Breast epithelium (tissue), 4 donors: ENCODE measurements at places on chromosomes 11 and 22.

- no peak for DNase-seq
Observed at GRCh38 chr11:2142300-2142759, 3.1 kb upstream of the IGF2 start.

GRCh38 chr11:98365941-98366340 is 654.8 kb upstream of the CNTN5 start:
- DNase-seq, result no peak

DNA sequence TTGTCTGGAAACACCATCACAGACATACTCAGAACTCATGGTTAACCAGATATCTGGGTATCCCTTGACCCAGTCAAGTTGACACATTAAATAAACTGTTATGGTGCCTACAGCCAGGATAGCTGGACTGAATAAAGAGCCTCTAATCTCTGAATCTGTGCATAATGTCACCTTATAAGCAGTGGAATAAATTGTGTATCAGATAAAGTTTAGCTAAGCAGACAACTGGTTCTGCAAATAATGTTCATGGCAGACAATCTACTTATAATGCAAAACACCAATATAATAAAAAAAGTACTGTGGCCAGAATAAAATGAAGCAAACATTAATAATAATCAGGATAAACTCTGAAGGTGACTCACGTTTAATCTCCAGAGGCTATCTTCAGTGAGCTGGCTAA is 628.5 kb upstream of the FAT3 start:
- no peak for DNase-seq

DNA sequence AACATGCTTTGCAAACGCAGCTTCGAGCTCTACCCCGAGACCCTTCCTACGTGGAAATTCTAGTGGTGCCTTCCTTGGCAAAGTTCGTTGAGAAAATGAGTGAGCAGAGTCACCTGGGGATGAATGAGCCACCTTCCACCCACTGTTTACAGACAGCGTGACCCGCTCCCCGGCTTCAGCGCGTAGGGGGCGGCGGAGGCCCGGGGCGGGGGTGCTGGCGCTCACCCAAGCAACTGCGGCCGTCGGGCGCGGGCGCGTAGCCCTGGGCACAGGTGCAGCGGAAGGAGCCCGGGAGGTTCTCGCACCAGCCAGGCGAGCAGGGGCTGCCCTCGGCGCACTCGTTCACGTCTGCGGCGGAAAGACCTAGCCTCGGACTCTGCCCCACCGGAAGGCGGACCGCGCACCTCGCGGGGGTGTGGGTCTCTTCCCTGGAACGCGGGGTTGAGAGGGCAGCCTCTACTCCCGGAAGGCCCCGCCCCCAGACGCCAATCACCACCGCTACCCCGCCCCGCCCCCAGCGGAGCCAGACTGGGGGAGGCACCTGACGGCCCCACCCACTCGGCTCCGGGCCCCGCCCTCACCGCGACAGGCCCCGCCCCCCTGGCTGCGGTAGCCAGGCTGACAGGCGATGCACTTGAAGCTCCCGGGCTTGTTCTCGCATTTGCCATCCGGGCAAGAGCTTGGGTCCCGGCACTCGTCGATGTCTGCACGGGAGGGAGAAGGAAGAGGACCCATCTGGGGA is 11.8 kb downstream of the LTBP3 start:
- DNase-seq, result peak; percentile 94

DNA sequence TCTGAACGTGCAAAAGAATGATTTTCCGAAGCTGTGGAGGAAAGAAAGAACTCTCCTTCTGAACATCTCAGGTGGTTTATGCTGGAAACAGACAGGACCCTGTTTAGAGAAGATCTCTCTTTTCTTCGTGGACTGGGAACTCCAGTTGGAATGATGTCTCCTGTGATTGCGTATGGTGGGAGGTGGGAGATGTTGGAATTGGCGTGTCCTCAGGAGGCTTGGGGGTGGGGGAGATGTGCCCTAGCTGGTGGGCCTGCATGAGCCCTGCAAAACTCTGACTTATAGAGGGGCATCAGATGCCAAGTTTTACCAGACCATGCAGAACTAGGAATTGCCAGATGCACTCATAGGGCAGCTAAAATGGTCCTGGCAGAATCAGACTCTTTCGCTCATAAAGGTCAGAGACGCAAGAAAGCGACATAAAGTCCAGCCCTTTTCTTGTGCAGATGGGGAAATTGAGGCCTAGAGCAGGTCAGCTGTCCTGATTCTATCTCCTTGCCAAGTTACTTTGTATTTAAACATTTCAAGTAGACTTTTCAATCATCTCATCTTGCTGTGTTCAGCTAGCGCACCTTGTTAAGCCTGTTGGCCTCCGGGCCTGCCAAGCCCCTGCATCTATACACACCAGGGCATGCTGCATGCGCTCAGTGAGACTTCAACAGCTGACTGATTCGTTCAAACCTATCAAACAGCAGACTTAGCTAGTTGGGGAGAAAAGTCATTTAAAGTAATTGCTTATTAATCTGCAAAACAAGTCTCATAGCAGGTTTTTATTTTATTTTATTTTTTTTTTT is 34.2 kb upstream of the EHF start:
- no peak for DNase-seq

DNA sequence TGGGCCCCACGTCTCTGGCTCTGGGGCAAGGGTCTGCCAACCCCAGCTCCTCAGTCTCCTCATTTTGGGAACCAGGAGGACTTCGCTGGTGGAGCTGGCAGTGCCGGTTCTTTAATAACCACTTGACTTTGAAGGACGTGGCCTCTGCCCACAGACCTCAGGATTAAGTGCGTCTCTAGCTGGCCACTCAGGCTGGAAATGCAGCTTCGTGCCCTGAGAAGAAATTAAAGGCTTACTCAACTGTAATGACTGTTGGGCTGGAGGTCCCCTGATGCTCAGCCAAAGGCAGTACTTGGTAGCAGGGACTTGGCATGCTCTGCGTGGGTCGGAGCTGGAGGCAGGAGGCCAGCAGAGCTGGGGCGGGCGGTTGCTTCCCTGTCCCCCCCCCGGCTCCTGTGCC is 16.7 kb upstream of the PARVG start:
- no peak for DNase-seq

DNA sequence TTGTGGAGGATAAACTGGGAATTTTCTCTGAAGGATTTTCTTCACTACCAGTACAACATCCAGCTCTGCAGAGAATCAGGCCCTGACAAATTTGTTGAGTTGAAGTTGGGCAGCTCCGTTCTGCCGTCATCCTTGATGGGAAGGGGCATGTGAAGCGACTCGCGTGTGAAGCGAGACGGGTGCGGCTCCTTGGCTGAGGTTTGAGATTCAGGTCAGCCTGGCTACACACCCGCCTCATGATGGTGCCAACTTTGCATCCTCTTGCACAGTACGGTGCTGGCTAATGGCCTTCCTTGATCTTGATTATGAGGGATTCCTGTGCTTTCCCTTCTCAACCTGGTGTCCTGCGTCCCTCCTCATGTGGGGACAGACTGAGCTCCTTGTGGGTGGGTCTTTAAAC is 19.7 kb upstream of the CDC42EP2 start:
- DNase-seq, result no peak

GRCh38 chr22:46212195-46212594 is 37.9 kb downstream of the CDPF1 start:
- no peak for DNase-seq

DNA sequence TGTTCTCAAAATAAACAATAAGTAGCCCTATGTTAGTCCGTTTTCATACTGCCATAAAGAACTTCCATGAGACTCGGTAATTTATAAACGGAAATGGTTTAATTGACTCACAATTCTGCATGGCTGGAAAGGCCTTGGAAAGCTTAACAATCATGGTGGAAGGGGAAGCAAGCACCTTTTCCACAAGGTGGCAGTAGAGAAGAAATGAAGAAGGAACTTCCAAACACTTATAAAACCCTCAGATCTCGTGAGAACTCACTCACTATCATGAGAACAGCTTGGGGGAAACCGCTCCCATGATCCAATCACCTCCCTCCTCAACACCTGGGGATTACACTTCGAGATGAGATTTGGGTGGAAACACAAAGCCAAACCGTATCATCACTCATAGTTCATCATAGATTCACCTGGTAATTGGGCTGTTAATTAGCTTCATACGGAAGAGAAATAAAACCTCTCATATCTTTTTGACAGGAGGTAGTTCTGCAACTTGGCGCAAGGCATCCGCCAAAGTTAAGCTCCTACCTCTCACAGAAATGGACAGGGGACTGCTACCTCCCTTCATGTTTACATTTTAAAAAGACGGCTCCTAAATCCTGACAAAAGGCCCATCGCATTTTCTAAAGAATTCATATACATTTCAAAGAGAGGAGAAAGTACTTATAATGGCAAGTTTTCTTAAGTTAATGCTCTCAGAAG is 49.0 kb downstream of the MUC15 start:
- no peak for DNase-seq

- no peak for DNase-seq
Observed at GRCh38 chr11:75856912-75857311, 41.9 kb downstream of the UVRAG start.

- no peak for DNase-seq
Observed at GRCh38 chr11:95524314-95525036, 265.1 kb downstream of the FAM76B start.

DNA sequence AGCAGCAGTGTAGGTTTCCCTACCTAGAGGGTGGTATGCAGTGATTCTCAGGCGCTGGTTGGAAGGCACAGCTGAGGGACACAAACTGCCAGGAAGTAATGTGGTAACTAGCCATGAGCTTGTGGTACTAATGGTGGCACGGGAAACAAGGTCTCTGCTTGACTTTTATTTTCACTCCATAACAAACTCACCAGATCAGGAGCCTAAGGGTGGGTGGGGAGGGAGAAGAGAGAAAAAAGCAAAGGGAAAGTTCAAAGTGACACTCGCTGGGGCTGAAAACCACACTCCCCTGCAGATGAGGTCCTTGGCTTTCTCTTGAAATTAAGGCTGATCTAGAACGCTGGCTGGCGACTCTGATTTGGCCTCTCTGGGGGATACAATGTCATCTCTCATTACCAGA is 22.0 kb downstream of the TRAF6 start:
- DNase-seq, result no peak

- DNase-seq, result no peak
Observed at GRCh38 chr11:35058669-35059434, 80.1 kb upstream of the CD44 start.

DNA sequence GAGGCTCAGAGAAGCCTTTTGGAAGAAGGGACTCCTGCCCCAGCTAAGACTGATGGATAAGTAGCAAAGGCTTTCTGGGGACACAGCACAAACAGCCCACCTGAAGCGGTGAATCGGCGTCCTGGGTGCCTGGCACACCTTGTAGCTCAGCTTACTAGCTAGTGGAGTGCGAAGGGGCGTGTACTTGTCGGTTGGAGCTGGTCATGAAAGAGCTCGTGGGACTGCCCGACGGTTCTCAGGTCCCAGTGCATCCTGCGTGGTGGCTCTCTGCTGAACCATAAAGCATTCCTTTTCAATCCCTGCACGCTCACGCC is 690 bp upstream of the UVRAG start:
- DNase-seq, result no peak

GRCh38 chr22:22720201-22720723 is 75.8 kb downstream of the GGTLC2 start:
- no peak for DNase-seq
